ENCODE measurements at places on chromosomes 5 and 9.

DNA sequence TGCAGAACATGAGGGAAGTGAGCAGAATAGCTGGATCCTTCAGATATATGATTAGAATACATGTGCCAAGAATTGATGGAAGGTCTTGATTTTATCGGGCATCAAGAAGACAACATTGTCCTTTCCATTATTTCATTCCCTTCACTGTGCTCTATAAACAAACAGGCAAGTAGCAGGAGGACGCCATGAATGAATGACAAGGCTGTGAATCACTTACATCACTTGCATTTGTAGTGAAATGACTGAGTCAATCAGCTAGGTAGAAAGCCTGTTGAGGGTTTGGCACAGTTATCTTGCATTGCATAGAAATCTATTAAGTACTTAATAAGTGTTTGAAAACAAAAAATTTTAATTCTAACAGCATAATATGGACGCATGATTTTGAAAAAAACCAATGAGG is 548.8 kb upstream of the IZUMO3 start:
- H3K36me3 ChIP-seq: no peaks in the 10 kb centered on the region
- no peaks in the 10 kb centered on the region for H3K4me1 ChIP-seq
- H3K27me3 ChIP-seq: no peaks in the 10 kb centered on the region
- H3K4me3 ChIP-seq: no peak overlapping the region
- DNase-seq: no peak

DNA sequence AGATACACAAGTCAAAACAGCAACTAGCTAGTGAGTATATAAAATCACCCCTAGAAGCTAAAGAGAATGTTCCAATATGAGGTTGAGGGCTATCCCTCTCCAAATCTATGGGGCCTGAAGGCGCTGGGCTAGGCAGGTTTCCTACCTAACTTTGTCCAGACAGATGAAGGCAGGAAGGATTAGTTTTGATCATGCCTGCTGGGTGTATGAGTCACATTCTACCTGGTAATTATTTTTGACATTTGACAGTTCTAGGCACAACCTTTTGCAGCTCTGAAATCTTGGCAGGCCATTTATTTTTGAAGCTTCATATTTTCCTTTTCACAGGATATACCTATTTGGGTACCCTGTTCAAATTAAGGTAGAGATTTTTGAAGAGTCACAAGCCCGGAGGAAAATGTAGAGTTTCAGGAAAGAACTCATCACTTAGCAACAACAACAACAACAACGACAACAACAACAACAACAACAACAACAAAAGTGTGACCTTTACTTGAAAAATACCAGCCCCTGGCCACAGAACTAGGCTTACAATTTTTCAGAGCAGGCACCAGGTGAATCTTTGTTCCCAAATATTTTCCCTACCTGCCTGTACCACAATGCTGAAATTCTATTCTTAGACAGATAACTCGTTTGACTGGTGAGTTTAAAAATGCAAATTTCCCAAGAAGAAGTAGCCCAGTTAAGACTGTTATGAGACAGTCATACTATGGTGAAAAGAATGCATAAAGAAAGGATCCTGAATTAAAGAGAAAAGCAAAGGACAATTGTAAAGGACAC is 175.5 kb upstream of the TUT7 start:
- H3K36me3 ChIP-seq: no peaks in the 10 kb centered on the region
- no peak overlapping the region for H3K27ac ChIP-seq
- H3K4me3 ChIP-seq: no peak overlapping the region
- H3K4me1 ChIP-seq: no peaks in the 10 kb centered on the region
- no peak for DNase-seq
- no peaks in the 10 kb centered on the region for H3K27me3 ChIP-seq

DNA sequence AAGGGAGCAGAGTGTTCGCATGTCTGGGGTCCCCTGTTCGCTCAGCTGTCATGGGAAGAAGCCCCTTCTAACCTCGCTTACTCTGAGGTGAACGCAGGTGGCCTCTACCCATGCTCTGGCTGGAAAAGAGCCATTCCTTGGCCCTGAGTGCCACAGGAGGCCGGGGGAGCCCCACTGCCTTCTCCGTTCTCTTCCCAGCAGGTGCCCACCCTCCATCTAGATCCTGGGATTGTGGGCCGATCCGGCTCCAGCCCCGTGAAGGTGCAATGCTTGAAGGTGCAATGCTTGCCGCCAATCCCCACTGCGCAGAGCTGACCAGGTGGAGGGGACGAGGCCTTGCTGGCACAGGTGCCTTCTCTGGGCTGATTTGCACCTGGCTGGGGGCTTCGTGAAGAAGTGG is 95.4 kb downstream of the MRPL36 start:
- no peaks in the 10 kb centered on the region for H3K36me3 ChIP-seq
- H3K27ac ChIP-seq: no peak overlapping the region
- H3K27me3 ChIP-seq: peaks cover 4% of the 10 kb centered on the region
- DNase-seq: no peak

DNA sequence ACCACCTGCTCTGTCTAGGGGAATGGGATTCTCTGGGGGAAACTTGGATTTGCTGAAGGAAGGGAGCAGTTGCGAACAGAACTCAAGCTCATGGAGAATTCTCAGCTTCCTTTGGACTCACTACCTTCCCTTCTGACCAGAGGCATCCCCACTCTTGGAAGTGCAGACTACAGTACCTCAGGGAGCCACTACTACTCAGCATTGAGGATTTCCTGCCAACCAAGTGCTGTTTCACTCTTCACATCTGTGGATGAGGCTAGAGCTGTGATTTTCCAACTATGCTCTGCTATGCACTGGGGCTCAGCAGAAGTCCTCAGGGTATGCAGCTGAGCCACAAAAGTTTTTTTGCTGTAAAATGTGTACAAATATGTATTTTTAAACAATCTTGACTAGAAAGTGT is 43.9 kb downstream of the MACROH2A1 start:
- DNase-seq: no peak
- H3K27me3 ChIP-seq: no peaks in the 10 kb centered on the region
- H3K36me3 ChIP-seq: peaks cover 30% of the 10 kb centered on the region
- no peak overlapping the region for H3K27ac ChIP-seq
- peaks cover 3% of the 10 kb centered on the region for H3K4me1 ChIP-seq

DNA sequence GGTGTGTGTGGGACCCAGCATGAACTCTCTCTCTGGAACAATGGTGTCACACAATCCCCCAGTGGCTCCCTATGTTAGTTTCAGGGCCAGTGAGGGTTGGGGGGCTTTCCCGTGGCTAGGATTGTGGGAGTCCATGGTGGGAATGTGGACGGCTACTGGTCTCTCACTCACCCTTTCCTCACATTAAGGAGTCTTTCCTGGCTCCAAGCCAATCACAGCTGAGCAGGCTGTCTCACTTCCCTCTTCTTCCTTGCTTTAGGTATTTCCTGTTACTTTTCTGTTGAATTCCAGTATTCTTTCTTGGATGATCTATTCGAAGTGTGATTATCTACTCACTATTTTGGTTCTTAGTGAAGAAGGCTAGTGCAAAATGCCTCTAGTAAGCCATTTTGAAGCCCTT is 324.4 kb upstream of the MPDZ start:
- no peaks in the 10 kb centered on the region for H3K36me3 ChIP-seq
- no peak for DNase-seq
- no peak overlapping the region for H3K4me3 ChIP-seq
- H3K27me3 ChIP-seq: no peaks in the 10 kb centered on the region
- H3K27ac ChIP-seq: no peak overlapping the region
